HT-29 (cell line): ENCODE measurements at places on chromosomes 16 and 17. TPM values are rescaled to one million over a fixed set of nuclear protein-coding genes. Genes with fewer than 3 reads are reported as not detected.

HASPIN gene
- 13.1 and 17.1 TPM in 2 replicates for total RNA-seq

SOST gene
- total RNA-seq = not detected in 2 replicates

KRT40 gene
- total RNA-seq = 2.4 and 2.7 TPM in 2 replicates

PSMD3 gene
- total RNA-seq = 236 and 240 TPM in 2 replicates

SLC47A1 gene
- total RNA-seq = not detected in 2 replicates

CRLF3 gene
- total RNA-seq = 6.8 and 6.9 TPM in 2 replicates

DCAKD gene
- 44.9 and 49.8 TPM in 2 replicates for total RNA-seq

EPN2 gene
- 16.8 and 18.1 TPM in 2 replicates for total RNA-seq

HEATR9 gene
- not detected in 2 replicates for total RNA-seq

SPNS1 gene
- total RNA-seq = 79.6 and 88.8 TPM in 2 replicates

CSH1 gene
- not detected in 2 replicates for total RNA-seq

ASGR1 gene
- 0.52 TPM in 1 of 2 replicates, not detected in the other for total RNA-seq

HOXB1 gene
- 0.08 TPM in 1 of 2 replicates, not detected in the other for total RNA-seq

STH gene
- total RNA-seq = not detected in 2 replicates

IGF2BP1 gene
- total RNA-seq = not detected in 2 replicates

FSCN2 gene
- 4.3 and 4.7 TPM in 2 replicates for total RNA-seq

PYCARD gene
- 118 and 130 TPM in 2 replicates for total RNA-seq

KRT27 gene
- total RNA-seq = not detected in 2 replicates

OSGIN1 gene
- 14.2 and 16.1 TPM in 2 replicates for total RNA-seq

ADAM11 gene
- total RNA-seq = 0.05 and 0.20 TPM in 2 replicates

PRMT7 gene
- 36.3 and 50.6 TPM in 2 replicates for total RNA-seq

TBC1D28 gene
- total RNA-seq = not detected in 2 replicates

RNF112 gene
- total RNA-seq = not detected in 2 replicates

MRTFB gene
- 6.5 TPM in 2 replicates for total RNA-seq

PLD6 gene
- total RNA-seq = 3.5 and 3.9 TPM in 2 replicates

SLC52A1 gene
- not detected in 2 replicates for total RNA-seq

IKZF3 gene
- total RNA-seq = 0.26 and 0.56 TPM in 2 replicates

NHLRC4 gene
- 0.05 and 0.13 TPM in 2 replicates for total RNA-seq

NOL3 gene
- 95.1 and 97.0 TPM in 2 replicates for total RNA-seq

DHRS7C gene
- not detected in 2 replicates for total RNA-seq

TBC1D26 gene
- total RNA-seq = not detected in 2 replicates

CA5A gene
- not detected in 2 replicates for total RNA-seq

CCDC154 gene
- total RNA-seq = not detected in 2 replicates

NT5C3B gene
- total RNA-seq = 35.8 and 39.0 TPM in 2 replicates

TBC1D3H gene
- total RNA-seq = not detected in 2 replicates

ABCA6 gene
- total RNA-seq = not detected in 2 replicates

BICDL2 gene
- 40.5 and 50.1 TPM in 2 replicates for total RNA-seq

RPGRIP1L gene
- 3.4 and 4.1 TPM in 2 replicates for total RNA-seq

CBFA2T3 gene
- total RNA-seq = 0.03 TPM in 1 of 2 replicates, not detected in the other

PFAS gene
- total RNA-seq = 45.4 and 51.3 TPM in 2 replicates

GAS7 gene
- total RNA-seq = 0.13 and 2.1 TPM in 2 replicates

SDK2 gene
- total RNA-seq = not detected in 2 replicates
